ENCODE measurements at places on chromosomes 6 and 20.

GRCh38 chr6:145067430-145067829 lies 667.9 kb downstream of the EPM2A start:
- DNase-seq: no peak

GRCh38 chr6:7730001-7730783 lies 4.3 kb downstream of the BMP6 start:
- DNase-seq: no peak

GRCh38 chr6:20916086-20916485 lies 381.8 kb downstream of the CDKAL1 start:
- no peak for DNase-seq

DNA sequence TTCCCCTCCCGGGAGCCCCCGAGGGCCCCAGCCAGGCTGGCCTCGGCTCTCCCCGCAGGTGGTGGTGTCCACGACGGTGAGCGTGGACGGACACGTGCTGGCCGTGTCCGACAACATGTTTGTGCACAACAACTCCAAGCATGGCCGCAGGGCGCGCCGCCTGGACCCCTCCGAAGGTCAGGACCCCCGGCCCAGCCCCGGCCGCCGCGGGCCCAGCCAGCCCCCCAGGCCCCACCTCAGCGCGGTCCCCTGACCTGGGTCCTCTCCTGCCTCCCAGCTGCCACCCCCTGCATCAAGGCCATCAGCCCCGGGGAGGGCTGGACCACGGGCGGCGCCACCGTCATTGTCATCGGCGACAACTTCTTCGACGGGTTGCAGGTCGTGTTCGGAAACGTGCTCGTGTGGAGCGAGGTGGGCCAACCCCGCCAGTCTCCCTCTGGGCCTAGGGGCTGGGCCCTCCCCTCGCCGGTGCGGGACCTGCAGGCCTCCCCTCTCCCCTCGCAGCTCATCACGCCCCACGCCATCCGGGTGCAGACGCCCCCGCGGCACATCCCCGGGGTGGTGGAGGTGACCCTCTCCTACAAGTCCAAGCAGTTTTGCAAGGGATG lies 51.0 kb downstream of the CPXM1 start:
- DNase-seq: no peak

GRCh38 chr6:144528743-144529425 lies 243.7 kb downstream of the UTRN start:
- DNase-seq: no peak

DNA sequence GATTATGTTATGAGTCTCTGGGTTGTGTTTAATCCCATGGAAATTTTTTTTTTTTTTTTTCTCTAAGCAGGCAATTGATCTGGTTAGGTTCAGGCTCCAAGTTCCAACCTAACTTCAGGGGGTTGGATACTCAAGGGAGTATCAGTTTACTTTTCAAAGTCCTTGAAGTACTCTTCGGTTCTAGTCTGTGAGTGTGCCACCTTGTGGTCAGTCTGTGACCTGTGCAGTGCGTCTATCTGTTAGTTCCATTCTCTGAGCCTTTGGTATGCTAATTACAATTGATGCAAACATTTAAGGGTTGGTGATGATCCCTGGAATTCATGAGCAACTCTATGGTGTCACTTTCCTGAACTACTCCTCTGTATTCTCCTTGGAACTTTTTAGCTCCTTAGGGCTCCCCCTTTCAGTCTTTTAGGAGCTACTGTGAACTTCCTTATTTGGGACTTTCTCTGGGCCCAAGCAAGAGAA lies 342.0 kb downstream of the SOX4 start:
- peak; percentile 26 for DNase-seq

GRCh38 chr6:21780141-21780540 lies 186.6 kb downstream of the SOX4 start:
- DNase-seq: no peak

DNA sequence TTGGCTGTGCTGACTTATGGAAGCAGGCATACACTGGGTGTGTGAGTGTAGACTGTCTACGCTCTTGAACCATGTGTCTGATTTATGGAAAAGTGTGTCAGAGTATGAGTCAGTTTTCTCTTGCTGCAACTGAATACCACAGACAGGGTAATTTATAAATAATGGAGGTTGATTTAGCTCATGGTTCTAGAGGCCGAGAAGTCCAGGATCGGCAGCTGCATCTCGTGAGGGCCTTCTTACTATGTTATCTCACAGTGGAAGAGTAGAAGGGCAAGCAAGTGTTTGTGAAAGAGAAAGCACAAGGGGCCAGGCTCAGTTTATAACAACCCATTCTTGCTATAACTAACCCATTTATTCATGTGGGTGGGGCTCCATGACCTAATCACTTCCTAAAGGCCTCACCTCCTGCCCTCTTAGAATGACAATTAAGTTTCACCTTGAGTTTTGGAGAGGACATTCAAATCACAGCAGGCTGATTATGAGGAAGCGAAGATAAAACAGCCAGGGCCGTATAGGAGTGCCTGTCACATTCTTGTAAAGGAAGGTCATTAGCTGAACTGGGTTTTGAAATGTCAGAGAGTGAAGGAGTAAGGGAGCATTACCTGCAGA lies 6.7 kb downstream of the GPR31 start:
- no peak for DNase-seq

All from HTR-8/SVneo (cell line).